ENCODE measurements at places on chromosomes 7 and 10. TPM values are rescaled to one million over a fixed set of nuclear protein-coding genes. Genes with fewer than 3 reads are reported as not detected.

Gene EGFR
- 13.6 TPM for total RNA-seq

GRCh38 chr10:47253030-47253637, 46.9 kb upstream of the GDF10 start:
- peak overlapping the region; percentile 86 for H3K27ac ChIP-seq
- H3K27me3 ChIP-seq = peaks cover 5% of the 10 kb centered on the region
- peaks cover 28% of the 10 kb centered on the region for H3K4me1 ChIP-seq

Gene GNG11
- 9.4 TPM for total RNA-seq

DNA sequence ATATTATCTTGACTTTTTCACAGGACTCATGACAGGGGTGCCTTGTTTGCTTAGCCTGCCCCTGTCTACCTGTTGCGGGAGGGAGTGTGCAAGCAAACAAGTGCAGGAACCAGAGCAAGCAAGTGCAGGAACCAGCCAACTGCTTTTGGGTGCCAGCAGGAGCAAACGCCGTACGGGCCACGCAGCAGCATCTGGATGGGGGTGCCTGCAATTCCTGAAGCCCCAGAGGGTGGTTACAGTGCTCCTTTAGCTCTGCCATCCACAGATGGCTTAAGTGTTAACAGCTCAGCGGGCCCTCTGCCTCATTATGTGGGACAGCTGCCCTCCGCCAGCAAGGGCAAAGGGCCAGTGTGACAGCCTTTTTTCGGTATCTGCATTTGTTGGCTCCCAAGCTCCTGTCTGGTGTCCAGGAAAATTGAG, 83.5 kb downstream of the MICU1 start:
- DNase-seq = no peak
- H3K27me3 ChIP-seq = no peaks in the 10 kb centered on the region
- H3K4me1 ChIP-seq = peaks cover 16% of the 10 kb centered on the region
- H3K36me3 ChIP-seq = peaks cover 19% of the 10 kb centered on the region
- no peak overlapping the region for H3K27ac ChIP-seq
- no peak overlapping the region for H3K4me3 ChIP-seq

- no peak for DNase-seq
- no peaks in the 10 kb centered on the region for H3K27me3 ChIP-seq
- peaks cover 6% of the 10 kb centered on the region for H3K4me1 ChIP-seq
- H3K4me3 ChIP-seq = no peak overlapping the region
- no peaks in the 10 kb centered on the region for H3K36me3 ChIP-seq
- H3K27ac ChIP-seq = no peak overlapping the region
These were observed 51.4 kb upstream of the EGFR start for GRCh38 chr7:54967377-54967776.

- H3K4me1 ChIP-seq = peaks cover 12% of the 10 kb centered on the region
- no peak overlapping the region for H3K4me3 ChIP-seq
- no peak for DNase-seq
- no peak overlapping the region for H3K27ac ChIP-seq
These were observed 771.4 kb downstream of the LRMDA start for GRCh38 chr10:76202777-76203176.

Data from chondrocyte (in vitro differentiated cells).